ENCODE measurements at places on chromosomes 4 and X. TPM values are rescaled to one million over a fixed set of nuclear protein-coding genes. Genes with fewer than 3 reads are reported as not detected.

The SLC25A14 gene
- total RNA-seq: 13.8 TPM

The CT45A3 gene
- not detected for total RNA-seq

The DYNLT3 gene
- 98.4 TPM for total RNA-seq

The GC gene
- total RNA-seq: not detected

The SUPT20HL1 gene
- not detected for total RNA-seq

The NPY5R gene
- total RNA-seq: under 0.01 TPM

The MTMR1 gene
- total RNA-seq: 28.0 TPM

The EGF gene
- 0.19 TPM for total RNA-seq

The UGT2B10 gene
- total RNA-seq: not detected

The P2RY10 gene
- not detected for total RNA-seq

The GATA1 gene
- not detected for total RNA-seq

All from regular cardiac myocyte (primary cell).